NCI-H69 (cell line): ENCODE measurements at places on chromosomes 2 and 18.

- no peak for DNase-seq
Measured at GRCh38 chr2:232434563-232435374, 21.2 kb upstream of the ALPI start.

- DNase-seq = no peak
Measured at GRCh38 chr2:177355874-177356273, 36.7 kb upstream of the AGPS start.

GRCh38 chr2:158955842-158956365 is 12.5 kb upstream of the TANC1 start:
- no peak for DNase-seq

DNA sequence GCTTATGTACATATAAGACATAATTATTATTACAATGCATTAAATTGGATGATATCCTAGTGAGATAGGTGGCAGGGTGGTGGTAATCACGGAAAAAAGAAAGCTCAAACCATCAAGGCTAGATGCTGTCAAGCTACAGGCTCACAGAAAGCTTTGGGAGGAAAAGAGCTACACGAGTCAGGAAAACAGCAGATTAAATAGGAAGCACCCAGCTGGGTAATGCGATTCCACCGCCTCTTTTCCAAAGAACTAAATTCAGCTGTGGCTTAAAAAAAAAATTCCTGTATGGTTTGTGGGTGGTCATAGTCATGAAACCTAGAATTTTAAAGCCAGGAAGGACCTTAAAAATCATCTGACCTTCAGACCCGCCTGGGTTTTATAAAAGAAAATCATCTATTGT is 23.7 kb upstream of the PTPN4 start:
- no peak for DNase-seq

DNA sequence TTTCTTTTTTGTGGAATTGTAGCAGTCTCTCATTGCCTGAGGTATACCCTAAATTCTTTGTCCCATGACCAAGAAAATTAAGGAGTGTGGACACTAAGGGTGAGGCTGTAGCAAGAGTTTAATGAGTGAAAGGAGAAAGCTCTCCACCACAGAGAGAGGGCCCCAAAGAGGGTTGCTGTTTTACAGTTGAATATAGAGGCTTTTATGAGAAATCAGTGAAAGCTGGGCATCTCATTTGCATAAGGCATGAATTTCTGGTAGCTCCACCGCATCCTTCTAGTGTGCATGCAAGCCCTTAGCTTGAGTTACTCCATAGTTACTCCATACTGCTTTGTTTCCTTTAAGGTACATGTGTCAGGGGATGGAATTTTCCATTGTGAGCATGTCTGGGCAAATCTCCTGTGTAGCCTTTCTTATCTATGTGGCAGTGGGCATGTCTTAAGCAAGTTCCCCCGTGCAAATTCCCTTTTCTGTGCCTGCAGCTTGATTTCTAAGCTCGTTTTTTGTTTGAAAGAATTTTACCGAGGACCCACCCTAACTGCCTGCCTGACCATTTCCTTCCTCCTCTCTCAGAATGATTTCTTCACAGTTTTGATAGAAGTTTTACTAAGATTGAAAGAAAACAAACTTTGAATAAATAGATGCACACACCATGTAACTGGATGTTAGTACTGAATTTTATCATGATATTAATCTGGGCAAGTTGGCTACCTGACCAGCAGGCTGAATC is 218.9 kb downstream of the PARD3B start:
- DNase-seq = no peak

- DNase-seq = no peak
Measured at GRCh38 chr2:238397356-238397755, 29.4 kb upstream of the ASB1 start.

DNA sequence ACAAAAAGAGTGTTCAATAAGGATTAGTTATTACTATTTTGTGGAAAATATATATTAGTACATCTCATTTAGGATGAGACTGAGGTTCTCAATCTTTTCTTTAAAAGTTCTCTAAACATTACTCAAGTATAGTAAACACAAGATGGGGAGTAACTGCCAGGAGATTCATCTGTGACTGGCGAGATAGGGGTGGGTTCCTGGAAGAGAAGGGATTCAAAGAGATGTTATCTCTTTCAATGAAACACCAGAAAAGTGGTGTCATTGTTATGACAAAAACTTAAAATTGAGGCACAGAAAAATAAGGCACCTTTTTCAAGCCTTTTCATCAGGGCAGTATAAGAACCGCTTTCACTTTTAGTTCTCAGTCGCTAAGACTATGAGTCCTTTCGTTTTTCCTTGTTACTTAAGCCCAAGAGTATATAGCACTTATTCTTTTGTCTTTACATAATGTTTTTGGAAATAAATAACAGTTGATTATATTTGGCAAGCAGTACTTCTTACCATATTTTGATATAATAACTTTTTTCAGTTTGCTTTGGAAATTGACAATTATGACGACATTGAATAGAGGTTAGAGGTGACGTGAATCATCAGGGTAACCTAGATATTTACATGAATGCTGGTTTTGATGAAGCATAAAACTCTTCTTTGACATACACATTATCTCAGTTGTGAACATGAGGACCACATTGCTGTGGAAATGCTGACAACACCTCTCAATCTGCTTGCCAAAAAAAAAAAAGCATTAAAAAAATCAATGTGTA is 393.9 kb upstream of the TCF4 start:
- no peak for DNase-seq

DNA sequence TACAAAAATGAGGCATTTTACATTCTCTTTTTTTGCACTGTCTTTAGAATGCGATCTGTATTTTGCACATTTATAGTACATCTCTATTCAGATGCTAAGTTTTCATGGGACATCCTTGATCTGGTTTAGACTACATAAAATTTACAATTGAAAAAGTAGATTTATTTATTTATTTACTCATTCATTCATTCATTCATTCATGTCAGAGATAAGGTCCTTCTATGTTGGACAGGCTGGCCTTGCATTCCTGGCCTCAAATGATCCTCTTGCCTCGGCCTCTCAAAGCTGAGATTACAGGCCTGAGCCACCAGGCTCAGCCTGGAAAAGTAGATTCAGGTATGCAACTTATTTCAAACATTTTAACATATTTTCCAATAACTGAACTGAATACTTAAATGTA is 16.0 kb upstream of the DCTN1 start:
- DNase-seq = no peak

GRCh38 chr2:72220170-72220569 is 72.5 kb upstream of the CYP26B1 start:
- peak; percentile 45 for DNase-seq
